CD4-positive, alpha-beta T cell treated with Interleukin-6 at 100 ng/mL for 8 hours (primary cell): ENCODE measurements at places on chromosomes 2 and 18.

DNA sequence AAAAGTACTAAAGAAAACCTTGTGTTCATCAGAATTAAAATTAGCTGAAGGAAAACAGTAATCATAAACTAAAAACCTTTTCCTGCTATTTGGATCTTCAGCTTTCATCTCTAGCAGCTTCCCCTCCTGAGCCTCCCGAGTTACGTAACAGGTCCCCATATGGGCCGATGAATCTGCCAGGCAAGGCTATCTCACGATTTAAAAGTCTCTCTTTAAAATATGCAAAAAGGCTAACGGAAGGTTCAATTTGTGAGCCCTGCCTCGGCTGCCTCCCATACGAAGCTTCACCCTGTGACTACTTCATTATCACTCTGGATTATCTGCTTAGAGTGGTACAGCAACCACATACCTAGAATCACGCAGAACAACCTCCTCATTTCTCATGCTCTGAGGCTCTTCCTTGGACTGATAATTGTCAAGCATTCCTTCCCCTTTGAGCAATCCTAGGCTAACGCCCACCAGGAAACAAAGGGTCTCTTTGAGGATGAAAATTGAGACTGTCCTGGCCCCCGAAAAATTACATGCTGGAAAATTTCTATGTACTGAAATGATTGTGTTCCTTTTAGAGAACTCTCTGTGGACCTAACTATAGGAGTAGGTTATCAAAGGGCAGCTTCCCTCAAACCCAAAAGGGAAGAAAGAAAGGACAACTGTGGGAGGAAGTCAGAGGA is 147.4 kb downstream of the ZEB2 start:
- DNase-seq: no peak

DNA sequence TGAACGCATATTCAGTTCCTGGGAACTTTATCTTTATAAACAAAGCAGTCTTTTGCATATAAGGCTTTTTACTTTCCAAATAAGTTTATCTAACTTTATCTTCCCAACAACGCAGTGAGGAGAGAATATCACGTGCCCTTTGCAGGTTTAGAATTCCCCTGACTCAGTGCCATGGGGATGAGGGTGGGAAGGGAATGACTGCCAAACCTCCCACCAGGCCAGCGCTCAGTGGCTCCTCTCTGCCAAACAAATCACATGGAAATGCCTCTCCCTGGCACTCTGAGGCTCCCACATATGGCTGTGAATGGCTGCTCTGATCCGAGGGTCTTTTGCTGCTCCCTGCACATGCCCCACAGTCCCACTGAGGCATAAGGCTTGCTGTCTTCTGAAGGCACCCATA is 158.3 kb downstream of the DNAH6 start:
- no peak for DNase-seq

DNA sequence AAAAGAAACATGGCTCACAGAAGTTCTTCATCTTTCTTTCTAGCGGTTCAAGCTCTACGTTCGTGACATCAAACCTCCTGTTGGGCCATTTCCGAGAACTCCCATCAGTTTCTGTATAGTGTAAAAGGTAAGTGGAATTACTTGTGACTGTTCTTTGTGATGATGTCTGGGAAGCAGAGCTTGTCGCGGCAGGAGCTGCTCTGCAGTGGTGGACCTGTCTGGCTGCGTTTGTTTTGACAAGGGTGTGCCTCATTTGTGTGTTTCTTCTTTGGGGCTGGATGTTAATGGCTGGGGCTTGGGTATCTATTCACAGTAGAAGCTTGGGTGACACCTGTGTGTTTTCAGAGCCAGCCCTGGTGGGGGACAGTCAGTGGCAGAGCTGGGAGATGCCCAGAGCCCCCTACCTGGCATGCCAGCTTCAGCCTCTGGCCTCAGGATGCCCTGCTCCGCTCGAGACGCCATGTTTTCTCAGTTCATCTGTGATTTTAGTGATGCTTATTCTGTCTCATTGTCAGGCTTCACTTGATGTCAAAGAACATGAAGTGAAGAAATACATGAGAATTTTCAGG is 59.6 kb downstream of the LDLRAD4 start:
- no peak for DNase-seq

- DNase-seq: no peak
Observed at GRCh38 chr18:62365420-62365819, 40.3 kb downstream of the TNFRSF11A start.

GRCh38 chr2:113114996-113115395 is 12.4 kb upstream of the IL1RN start:
- no peak for DNase-seq

DNA sequence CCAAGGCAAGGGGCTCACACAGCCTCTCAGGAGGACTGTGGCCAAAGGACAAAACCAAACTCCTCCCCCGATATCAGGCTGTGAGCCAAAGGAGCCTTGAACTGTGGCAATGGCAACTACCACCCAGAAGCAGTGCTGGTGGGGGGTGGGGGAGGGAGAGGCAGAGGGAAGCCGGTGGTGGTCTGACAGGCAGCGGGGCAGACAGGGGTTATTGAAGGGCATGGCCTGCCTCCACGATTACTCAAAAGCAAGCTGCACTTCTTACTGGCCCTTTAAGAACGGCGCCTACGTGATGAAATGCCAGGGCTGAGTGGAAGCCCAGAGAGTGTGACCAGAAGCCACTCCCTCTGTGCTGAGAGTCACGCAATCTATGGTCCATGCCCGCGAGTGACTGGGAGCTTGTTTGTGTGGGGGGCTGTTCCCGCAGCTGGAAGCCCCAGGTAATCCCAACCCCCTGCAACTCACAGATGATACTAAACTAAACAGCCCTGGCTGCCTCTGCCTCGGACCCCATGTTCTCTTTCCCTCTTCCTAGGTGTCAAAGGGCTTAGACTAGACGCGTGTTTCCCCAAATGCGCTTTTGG is 128.2 kb upstream of the CXCR4 start:
- no peak for DNase-seq

GRCh38 chr2:59266453-59266852 is 1025.3 kb upstream of the FANCL start:
- DNase-seq: no peak

DNA sequence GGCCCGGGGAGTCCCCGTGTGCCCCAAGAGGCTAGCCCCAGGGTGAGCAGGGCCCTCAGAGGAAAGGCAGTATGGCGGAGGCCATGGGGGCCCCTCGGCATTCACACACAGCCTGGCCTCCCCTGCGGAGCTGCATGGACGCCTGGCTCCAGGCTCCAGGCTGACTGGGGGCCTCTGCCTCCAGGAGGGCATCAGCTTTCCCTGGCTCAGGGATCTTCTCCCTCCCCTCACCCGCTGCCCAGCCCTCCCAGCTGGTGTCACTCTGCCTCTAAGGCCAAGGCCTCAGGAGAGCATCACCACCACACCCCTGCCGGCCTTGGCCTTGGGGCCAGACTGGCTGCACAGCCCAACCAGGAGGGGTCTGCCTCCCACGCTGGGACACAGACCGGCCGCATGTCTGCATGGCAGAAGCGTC is 16.9 kb upstream of the FAHD2A start:
- no peak for DNase-seq

DNA sequence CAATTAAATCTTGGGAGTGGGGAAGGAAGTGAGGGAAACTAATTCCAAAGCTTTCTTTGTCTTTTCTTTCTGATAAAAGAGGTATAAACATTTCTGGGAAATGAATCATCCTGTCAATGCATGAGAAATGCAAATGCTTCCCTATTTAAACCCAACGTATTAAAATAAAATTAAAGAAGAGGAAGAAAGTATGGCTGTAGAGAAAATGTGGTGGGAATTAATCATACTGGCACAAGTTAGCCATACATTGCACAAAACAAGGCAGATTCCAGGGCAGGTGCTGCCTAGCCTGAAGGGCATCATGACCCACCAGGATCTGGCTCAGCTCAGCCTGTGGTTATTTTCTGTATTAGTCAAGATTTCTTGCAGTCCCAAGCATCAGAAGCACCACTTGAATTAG is 338.0 kb downstream of the NYAP2 start:
- DNase-seq: no peak

DNA sequence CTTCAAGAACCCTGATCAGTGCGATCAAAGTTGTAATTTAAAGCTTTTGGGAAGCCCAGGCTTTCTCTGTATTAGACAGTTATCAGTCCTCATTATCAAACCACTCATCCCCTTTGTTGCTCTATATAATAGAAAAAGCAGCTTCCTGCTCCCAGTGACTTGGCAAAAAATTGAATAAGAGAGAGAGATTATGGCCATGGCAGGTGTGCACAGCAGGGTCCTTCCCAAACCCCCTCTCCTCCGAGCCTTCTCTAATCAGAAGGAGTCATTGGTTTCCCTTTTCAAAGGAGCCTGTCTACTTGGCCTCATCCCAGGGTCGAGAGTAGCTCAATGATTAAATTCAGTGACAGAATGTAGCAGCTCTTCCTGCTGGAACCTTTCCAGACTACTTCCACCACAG is 81.5 kb downstream of the SEMA4F start:
- no peak for DNase-seq

DNA sequence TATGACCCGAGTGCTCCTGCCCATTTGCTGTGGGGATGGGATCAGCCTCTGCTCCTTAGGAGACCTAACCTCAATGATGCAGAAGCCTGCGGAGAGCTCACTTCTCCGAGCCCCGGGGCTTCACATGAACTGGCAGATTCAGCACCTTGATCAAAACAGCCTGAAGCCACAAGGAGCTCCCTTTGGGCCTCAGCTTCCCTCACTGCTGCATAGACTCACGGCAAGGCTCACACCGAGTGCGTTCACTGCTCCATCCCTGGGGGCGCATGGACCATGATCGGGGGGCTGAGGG is 33.0 kb downstream of the CRACDL start:
- no peak for DNase-seq

DNA sequence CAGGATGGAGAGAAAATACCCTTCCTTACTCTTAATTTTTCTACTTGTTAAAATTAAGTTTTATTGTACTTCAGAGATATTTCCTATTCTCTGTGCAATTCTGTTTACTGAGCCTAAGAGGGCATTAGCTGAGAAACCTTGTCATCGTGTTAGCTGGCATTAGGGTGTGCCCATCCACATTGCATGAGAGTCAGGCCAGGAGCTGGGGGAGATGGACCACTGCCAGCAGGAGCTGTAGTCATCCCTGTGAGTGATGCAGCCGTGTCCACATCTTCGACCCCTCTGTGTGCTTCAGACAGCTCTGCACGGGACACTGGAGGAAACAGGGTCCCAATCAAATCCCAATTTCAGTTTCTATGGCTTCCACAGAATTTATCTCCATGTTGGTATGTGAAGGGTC is 34.2 kb downstream of the ABCA12 start:
- no peak for DNase-seq

- no peak for DNase-seq
Observed at GRCh38 chr2:177753682-177754491, 318.7 kb downstream of the PDE11A start.

- DNase-seq: no peak
Observed at GRCh38 chr2:95347681-95348608, 50.8 kb downstream of the KCNIP3 start.
